ELR (cell line): ENCODE measurements at places on chromosomes 6 and 20.

GRCh38 chr6:37115236-37115895 lies 54.6 kb upstream of the PIM1 start:
- DNase-seq, result no peak

DNA sequence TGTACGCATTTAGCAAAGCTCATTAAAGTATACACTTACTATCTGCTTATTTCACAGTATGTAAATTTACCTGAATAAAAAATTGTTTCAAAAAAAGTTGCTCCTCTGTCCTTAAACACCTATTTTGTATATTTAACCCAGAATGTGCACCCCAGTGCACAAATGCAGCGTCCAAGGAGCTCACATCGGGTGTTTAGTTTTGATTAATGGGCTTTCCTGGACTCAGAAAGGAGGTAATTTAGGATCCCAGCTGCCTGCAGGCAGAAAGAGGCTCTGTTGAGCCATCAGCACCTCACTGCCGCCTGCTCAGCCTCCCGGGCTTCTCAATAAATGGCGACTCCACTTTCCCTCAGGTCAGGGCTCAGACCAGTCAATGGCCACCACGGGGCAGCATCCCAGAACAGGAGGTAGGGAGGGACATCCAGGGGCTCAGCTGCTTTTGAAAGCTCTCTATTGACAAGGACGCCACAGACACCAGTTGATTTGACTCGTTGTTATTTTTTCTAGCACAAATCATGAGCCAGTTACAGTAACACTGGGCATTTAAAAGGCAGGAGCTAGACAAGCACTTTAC lies 70.2 kb upstream of the TBC1D7 start:
- DNase-seq, result no peak

DNA sequence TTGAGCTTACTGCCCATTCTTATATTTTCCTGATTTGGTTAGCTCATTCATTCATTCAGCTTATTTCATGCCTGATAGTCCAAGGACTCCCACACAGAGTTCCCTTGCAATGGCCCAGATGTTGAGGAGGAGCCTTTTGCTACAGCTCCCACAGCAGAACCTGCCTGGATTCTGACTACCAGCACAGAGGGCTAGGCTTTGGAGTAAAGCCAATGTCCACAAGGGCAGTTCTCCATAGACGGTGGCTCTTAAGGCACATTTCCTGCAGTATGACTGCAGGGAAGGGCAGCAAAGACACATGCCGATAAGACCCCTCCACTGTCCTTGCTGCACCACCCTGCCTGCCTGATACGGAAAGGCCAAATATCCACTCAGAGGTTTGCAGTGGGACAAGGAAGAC lies 112.3 kb upstream of the SYNDIG1 start:
- no peak for DNase-seq

- no peak for DNase-seq
These were observed 53.0 kb downstream of the SMOC2 start for GRCh38 chr6:168493976-168494375.

DNA sequence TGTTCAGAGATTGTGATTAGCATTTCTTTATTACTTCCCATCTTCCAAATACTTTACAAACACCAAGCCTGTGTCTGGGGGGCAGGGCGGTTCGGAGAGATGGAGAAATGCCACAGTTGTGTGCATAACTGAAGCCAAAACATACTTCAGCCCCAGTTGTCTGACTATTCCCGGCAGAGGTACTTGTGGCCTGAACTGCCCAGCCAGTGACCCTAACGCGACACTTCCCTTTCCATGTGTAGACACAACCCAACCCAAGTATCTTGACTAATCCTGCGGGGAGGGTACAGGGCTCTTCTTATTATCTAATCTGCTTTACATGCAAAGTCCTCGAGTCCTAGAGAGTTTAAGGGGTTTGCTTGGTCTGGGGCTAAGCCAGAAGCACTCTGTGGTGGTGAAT lies 46.2 kb downstream of the ISM1 start:
- DNase-seq, result no peak

GRCh38 chr20:61482056-61482887 lies 230.2 kb downstream of the CDH4 start:
- DNase-seq, result no peak

- DNase-seq, result no peak
These were observed 63.9 kb upstream of the PLEKHG1 start for GRCh38 chr6:150535818-150536220.

DNA sequence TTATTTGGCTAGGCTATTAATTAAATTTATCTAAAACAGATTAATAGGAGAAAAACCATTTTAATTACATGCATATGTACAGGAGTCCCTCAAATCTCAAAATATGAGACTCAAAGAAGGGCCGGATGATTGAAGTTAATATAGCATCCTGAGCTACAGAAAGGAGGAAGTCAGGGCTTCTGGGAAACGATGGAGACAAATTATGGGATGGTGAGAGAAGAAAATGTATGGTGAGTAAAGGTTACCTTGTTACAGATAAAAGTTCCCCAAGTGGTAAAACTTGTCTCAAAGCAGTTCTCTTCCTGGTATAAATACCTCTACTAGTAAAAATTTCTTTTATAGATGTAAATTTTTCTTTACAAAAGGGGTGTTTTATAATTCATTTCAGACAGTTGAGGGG lies 15.9 kb upstream of the BTN1A1 start:
- DNase-seq, result no peak

GRCh38 chr20:58021481-58021880 lies 207.0 kb downstream of the ANKRD60 start:
- peak; percentile 33 for DNase-seq

DNA sequence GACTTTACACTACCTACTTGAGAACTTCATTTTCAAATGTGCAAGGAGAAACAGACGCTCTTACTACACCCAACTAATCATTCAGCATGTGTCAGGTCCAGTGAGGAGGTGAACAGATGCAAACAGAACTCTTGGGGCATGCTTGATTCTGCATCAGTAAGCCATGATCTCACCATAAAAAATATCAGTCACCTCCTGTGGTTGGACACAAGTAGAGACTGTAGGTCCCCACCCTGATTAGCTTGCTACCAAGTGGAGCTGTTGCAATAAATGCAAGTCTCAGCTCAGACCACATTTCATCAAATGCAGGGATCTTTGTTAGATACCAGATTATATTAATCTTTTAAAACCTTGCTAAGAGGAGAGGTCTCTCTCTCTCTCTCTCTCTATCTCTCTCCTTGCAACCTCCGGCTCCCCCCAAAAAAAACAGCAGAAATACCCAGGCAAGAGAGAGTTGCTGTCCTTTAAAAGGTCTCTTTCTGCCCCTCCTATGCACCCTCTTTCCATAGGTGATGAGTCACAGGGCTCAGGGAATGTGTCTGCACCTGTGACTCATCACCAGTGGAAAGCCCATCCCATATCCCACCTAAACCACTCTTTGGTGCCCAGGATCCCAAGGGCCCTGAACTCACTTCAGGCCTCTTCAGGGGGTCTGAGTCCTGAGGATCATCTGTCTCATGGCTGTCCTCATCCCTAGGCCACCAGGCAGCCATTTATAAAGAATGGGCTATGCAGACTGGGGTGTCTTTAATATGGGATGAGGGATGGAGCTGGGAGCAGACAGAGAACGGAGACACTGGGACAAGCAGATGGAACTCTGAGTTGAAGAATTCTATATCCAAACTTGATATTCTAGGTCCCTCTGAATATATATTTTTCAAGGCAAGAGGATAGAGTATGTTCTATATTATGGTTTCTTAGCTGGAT lies 154.5 kb downstream of the QRSL1 start:
- peak; percentile 86 for DNase-seq

DNA sequence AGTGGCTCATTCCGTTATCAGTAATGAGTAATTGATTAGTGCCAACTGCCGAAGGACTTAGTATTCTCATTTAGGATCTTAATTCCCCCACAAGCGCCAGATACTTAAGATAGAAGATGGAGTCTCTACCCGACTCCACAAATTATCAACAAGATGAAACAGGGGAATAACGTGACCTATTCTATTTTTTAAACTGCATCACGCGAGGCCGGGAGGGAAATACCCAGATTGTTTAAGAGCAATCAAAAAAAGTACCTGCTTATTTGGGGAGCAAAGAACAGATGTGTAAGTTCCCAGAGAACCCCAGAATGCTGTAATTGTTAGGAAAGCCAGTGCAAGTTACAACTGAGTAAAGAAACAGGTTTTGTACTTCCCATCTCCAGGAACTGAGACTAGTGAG lies 1.1 kb upstream of the MAP3K5 start:
- no peak for DNase-seq

DNA sequence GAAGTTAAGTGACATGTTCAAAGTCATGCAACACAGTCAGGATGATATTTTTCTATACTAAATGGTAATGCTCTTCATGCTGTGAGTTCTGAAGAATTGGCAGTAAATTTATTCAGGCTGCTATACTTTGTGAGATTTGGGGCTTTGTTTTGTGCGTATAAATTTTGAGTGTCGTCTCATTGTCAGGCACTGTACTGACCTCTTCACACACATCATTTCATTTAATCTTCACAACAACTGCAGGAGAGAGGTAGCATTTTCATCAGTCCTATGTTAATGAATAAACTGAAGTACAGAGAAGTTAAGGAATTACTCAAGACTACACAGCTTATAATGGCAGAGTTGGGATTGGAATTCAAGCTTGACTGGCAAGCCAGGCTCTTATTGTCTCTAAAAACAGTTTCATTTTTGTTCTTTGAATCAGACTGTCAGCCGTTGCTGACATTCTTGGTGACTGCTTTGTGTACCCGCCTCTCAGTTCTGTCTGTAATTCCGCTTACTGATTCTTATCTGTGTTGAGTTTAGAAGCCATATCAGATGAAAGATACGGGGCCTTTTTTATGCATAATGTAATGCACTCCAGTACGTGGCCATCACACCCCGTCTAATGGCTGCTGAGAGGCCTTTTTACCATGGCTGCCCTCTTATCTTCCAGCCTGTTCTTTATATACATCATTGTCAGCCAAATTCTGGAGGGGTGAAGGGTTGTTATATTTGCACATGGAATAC lies 274.9 kb downstream of the UTRN start:
- DNase-seq, result peak; percentile 69

DNA sequence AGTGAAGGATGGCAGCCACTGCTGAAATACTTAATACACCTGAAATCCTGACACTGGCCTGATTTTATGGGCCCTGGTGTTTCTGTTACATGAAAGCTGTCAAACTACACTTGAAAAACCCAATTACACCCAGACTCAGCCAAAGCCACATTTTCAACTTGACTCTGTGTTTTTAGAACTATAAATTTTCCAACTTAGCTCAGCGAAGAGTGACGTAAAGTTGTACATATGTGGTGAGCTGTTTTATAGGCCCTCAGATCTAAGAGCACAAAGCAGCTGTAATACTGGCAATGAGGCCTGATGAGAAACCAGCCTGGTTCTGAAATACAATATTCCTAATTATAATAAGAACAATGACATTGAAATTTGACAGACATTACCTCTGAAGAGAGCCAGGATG lies 18.6 kb downstream of the SCML4 start:
- DNase-seq, result no peak

DNA sequence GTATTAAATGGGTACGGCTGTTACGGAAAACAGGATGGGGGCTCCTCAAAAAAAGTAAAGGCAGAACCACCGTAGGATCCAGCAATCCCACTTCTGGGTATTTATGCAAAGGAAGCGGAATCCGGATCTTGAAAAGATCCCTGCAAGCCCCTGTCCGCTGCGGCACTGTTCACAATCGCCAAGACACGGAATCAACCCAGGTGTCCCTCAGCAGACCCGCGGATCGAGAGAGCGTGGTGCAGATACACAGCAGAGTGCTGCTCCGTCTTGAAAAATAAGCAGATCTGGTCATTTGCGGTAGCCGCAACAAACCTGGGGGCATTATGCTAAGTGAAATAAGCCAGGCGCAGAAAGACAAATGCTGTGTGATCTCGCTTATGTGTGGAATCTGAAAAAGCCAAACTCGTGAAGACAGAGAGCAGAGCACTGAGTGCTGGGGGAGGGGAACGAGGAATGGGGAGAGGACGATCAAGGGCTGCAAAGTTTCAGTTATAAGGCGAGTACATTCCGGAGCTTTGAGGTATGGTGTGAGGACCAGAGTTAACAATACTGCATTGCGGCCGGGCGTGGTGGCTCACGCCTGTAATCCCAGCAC lies 41.3 kb downstream of the NTSR1 start:
- no peak for DNase-seq

GRCh38 chr6:89190741-89191140 lies 26.4 kb downstream of the GABRR1 start:
- no peak for DNase-seq

DNA sequence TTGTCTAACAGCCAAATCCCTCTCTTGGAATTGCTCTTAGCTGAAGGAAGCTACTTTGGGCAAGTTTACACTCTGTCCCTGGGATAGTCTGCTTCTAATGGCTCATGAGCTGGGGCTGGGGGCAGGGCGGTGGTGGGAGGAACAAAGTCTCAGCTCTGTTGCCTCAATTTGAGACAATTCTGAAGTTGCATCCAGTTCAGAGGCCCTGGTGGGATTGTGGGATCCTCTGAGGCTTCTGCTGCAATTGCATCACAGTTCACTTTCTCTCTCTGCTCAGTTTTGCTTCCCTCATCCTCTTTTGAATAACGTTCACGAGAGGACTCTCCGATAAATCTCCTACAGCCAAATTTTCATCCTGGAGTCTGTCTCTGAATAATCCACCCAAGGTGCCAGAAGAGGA lies 440.6 kb upstream of the SLC35B3 start:
- DNase-seq, result no peak

DNA sequence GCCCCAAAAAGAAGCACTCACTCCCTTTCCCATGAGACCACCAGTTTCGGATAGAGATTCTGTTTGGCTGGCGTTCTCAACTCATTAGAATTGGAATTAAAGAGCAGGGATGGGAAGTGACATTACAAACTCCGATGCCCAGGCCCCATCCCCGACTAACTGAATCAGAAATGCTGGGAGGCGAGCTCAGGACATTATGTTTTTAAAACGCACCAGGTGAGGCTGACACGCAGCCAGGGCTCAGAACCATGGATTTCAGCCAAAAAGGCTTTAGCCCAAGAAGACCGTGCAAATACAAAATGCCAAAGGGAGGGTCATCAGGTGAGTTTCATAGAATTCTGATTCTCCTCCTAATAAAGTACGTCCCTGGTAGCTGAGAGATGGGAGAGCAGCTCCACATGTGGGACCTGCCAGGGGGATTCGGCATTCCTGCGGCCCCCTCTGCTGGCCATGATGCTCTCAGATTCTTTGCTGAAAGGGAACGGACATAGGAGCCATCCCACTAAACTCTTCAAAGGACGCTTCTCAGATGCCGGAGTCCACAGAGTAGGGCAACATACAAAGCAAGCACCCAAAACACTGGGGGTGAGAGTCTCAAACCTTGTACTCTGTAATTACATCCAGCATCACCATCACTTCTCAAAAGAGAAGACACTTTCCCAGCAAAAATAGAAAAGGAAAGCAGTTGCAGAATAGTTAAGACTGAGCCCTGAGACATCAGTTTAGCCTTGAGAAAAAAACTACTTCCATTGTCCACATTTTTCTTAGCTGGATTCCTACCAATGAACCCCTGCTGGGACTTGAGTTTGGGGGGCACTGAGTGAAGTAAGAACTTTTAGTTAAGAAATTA lies 205.2 kb downstream of the BMP7 start:
- DNase-seq, result peak; percentile 78

DNA sequence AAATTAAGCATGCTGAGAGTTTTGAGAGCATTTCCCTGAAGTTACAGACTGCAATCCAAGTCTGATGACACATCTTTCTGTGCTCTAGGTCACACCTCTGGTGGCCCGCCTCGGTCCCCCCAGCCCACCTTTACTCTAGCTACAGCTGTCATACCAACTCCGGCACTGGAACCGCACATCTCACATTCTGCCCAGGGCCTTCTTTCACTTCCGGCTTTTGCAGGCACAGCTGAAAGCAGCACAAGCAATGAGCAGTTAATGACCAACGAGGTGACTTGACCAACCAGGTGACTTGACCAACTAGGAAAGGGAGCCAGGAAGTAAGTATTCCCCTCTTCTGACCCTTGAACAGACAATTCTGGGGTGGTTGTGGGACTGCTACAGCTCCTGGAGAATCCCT lies 88.6 kb upstream of the MOCS1 start:
- no peak for DNase-seq
